Hepatocyte (in vitro differentiated cells): ENCODE measurements at places on chromosomes 13 and 19. TPM values are rescaled to one million over a fixed set of nuclear protein-coding genes. Genes with fewer than 3 reads are reported as not detected.
A peak's percentile ranks its signal among the peaks of the same experiment; 100 is the strongest.

DNA sequence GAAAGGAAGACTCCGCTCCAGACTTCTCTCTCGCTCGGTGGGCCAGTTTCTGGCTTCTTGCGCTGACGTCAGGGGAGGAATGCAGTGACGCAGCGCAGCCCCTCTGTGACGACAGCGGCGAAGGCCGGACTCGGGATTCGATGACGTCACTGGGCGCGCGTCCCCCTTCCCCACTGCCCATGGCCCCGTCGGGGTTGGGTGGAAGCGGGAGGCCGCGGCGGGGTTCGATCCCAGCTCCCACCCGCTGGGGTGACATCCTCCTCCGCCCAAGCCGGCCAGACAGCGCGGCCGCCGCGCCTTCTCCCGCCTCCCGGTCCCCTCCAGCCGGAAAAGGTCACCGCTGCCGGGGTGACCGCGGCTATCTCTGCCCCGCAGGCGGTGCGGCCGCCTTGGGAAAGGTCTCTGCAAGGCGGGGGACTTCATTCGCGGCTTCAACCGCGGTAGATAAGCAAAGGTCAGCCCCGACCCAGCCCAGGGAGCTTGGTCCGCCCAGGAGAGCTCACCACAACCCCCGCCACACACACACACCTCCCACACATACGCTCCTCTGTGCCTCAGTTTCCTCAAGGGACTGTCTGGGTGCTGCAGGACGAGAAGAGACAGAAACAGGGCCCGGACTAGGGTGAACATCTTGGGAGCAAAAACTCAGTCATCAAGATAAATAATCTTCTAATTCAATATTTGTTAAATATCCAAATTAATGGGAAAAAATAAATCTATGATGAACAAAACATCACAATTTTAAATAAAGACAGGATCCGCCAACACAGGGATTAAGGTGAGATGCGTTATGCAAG is 844 bp upstream of the RFX1 start:
- DNase-seq = peak; percentile 93
- peak overlapping the region; percentile 36 for H3K4me3 ChIP-seq
- H3K27me3 ChIP-seq = no peaks in the 10 kb centered on the region
- peak overlapping the region; percentile 97 for H3K27ac ChIP-seq
- H3K36me3 ChIP-seq = no peaks in the 10 kb centered on the region

DNA sequence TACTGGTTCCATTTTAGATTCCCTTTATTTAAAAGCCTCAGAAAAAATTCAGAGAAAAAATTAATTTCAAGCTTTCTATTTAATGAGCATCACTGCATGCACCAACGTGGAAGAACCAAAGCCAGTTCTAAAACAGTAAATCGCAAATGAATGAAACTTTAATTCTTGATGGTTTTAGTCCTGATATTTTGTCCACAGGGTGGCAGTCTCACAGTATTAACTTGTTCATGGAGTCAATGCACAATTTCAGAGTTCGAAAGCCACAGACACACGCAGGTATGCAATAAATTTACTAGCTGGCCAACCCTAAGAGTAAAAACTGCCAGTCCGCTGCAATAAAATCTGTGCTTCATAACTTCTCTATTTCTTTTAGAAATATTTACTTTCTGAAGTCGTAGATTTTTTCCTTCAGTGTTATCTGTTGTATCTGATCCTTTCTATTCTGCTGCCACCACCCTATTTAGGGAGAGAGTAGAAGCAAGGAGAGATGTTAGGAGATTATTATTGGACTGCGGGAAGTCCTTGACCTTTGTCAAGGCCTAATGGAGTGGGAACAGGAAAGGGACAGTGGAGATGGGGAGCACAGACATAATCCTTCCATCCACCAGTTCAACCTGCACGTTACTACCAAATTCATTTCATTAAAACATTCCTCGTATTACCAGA is 7.0 kb upstream of the WBP4 start:
- no peaks in the 10 kb centered on the region for H3K27me3 ChIP-seq
- H3K4me3 ChIP-seq = no peak overlapping the region
- peak; percentile 76 for DNase-seq
- H3K27ac ChIP-seq = peak overlapping the region; percentile 8
- H3K36me3 ChIP-seq = no peaks in the 10 kb centered on the region

- H3K4me1 ChIP-seq = no peaks in the 10 kb centered on the region
- no peaks in the 10 kb centered on the region for H3K36me3 ChIP-seq
- no peak overlapping the region for H3K27ac ChIP-seq
- H3K4me3 ChIP-seq = no peak overlapping the region
Measured at GRCh38 chr13:95176611-95177259, 124.5 kb downstream of the ABCC4 start.

Gene FPR3
- not detected in 2 replicates for polyA plus RNA-seq

Gene TUBA3C
- not detected in 2 replicates for polyA plus RNA-seq

DNA sequence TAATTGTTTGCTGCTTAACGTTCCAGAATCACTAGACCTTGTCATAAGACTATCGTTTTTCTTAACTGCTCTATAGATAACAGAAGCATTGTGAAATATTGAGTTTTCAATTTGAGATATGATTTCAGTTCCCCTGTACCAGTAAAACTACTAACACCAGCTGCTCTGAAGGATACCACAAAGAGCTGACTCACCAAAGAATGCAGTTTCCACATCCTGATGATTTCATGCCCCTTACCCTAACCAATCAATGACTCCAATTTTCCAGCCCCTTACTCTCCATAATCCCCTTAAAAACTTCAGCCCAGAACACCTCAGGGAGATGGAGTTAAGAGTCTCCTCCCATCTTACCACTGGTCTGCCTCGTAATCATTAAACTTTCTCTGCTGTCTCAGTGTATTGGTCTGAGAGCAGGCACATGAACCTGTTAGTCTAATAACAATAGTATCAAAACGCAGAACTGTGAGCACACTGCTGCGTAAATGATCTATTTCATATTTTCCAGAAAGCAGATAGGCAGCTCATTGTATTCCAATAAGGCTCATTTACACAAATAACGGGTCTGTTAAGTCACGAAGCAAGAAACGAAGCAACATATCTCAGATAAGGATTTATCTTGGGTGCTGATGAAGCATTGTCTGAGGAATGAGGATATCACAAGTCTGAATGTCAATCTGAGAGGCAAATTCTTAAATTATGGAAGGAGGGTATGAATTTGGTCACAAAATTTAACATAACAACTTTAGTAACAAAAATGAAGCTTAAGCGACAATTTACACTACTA is 14.1 kb upstream of the CCNA1 start:
- no peak for DNase-seq
- peaks cover 4% of the 10 kb centered on the region for H3K4me1 ChIP-seq
- no peak overlapping the region for H3K4me3 ChIP-seq
- H3K27me3 ChIP-seq = no peaks in the 10 kb centered on the region
- H3K27ac ChIP-seq = no peak overlapping the region

DNA sequence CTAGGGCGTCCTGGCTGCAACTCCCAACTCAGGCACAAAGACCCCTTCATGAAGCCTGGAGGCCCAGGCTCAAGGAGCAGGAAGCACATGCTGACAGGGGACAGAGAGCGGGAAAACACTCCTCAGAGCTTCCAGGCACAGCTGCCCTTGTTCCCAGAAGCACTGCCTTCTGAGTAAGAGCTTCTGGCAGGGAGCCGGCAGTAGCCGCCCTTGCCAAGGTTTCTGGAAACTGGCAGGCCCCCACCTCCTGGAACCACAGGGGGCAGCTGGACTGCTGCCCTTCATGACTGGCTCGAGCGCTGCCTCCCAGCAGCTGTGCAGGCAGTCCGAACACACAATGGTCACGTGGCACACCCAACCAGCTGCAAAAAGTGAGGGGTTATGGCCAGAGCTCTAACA is 33.6 kb upstream of the EPHX3 start:
- H3K36me3 ChIP-seq = no peaks in the 10 kb centered on the region
- peak overlapping the region; percentile 31 for H3K27ac ChIP-seq
- no peak overlapping the region for H3K4me3 ChIP-seq
- peak; percentile 67 for DNase-seq
- H3K27me3 ChIP-seq = no peaks in the 10 kb centered on the region

DNA sequence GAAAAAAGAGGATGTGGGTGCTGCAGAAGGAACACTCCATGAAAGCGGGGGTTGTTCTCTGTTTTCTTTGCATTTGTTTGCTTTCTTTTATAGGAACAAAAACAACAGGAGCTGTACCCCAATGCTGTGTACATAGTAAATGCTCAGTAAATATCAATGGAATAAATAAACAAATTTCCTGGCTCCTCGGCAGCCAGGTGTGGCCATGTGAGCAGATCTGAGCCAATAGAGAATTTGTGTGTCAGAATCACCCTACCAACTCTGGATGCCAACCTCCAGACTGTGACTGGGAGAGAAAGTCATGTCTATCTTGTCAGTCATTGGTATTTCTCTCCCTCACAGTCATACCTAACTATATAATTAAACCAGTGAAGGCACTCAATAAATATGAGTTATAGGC is 10.6 kb upstream of the CLPP start:
- no peak for DNase-seq
- H3K27me3 ChIP-seq = no peaks in the 10 kb centered on the region

Gene RSPH6A
- not detected in 2 replicates for polyA plus RNA-seq

- no peaks in the 10 kb centered on the region for H3K4me1 ChIP-seq
- H3K4me3 ChIP-seq = no peak overlapping the region
Measured at GRCh38 chr13:77786695-77787287, 89.3 kb downstream of the SLAIN1 start.

- H3K36me3 ChIP-seq = no peaks in the 10 kb centered on the region
- H3K27ac ChIP-seq = no peak overlapping the region
- DNase-seq = no peak
- H3K4me1 ChIP-seq = no peaks in the 10 kb centered on the region
Measured at GRCh38 chr19:51114087-51114729, 6.0 kb upstream of the CTU1 start.

DNA sequence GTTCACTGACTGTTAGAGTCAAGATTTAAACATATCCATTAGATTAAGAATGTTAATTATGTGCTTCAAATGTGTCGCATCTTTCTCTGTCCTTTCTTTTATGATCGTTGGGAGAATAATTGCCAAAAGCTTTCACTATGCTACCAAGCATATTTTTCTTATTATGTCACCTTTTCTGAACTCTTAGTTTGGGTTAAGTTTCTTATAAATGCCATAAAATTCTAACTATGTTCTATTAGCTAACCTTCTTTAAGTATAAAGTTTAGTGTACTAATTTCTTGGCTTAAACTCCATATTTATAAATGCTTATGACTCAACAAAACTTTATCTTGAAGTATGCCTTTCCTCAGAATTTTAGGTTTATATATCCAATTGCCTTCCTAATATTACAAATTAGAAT is 1759.4 kb downstream of the PCDH9 start:
- no peaks in the 10 kb centered on the region for H3K27me3 ChIP-seq
- DNase-seq = no peak
- H3K4me1 ChIP-seq = peaks cover 7% of the 10 kb centered on the region
- no peak overlapping the region for H3K27ac ChIP-seq

Gene PCDH17
- polyA plus RNA-seq = 3.2 and 3.5 TPM in 2 replicates

Gene SERP2
- polyA plus RNA-seq = 7.7 and 7.9 TPM in 2 replicates

GRCh38 chr19:54199401-54199800 is 1.3 kb upstream of the RPS9 start:
- peaks cover 4% of the 10 kb centered on the region for H3K36me3 ChIP-seq
- no peak overlapping the region for H3K4me3 ChIP-seq
- DNase-seq = no peak
- H3K27ac ChIP-seq = peak overlapping the region; percentile 97
- H3K27me3 ChIP-seq = no peaks in the 10 kb centered on the region

GRCh38 chr13:95480131-95480545 is 72.4 kb upstream of the CLDN10 start:
- no peak overlapping the region for H3K4me3 ChIP-seq
- no peaks in the 10 kb centered on the region for H3K4me1 ChIP-seq
- no peak overlapping the region for H3K27ac ChIP-seq
- H3K27me3 ChIP-seq = no peaks in the 10 kb centered on the region
- H3K36me3 ChIP-seq = no peaks in the 10 kb centered on the region
- no peak for DNase-seq

Gene SOX21
- 0.17 and 0.65 TPM in 2 replicates for polyA plus RNA-seq

- H3K27ac ChIP-seq = no peak overlapping the region
- no peak overlapping the region for H3K4me3 ChIP-seq
- DNase-seq = no peak
- H3K36me3 ChIP-seq = no peaks in the 10 kb centered on the region
Measured at GRCh38 chr19:42248270-42249148, 6.1 kb upstream of the GSK3A start.

DNA sequence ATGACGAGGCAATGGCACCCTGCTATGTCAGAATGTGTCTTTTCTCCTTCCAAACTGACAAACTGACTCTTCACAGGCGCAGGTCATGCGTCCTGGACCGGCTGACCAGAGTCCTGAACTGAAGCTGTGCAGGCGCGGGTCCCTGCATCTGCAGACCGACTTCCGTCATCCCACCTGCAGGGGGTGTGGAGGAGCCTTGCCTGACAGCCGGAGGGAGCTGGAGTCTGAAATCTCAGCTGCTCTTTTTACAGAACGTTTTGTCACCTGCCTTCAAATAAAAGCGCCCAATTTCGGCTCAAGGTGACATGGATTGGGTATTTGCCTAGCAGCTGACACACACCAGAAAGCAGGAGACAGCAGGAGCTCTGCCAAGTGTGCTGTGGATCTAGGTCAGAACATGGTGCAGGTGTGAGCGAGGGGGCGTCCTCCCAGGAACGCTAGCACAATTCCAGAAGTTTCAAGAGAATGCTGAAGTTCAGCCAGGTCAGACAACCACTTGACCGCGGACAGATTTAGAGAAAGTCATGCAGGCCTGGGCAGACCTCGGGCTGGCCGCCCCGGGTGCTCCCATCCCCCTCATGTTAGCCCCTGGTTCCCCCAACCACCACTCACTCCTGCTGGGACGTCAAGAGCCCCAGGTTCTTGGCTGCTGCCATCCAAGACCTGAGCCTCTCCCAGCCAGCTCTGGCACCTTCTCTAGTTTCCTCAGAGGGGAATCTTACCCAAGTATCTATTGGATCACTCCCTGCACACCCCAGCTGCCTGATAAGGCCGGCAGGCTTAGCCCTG is 32.8 kb downstream of the ELL start:
- no peak overlapping the region for H3K4me3 ChIP-seq
- peak; percentile 77 for DNase-seq
- H3K4me1 ChIP-seq = peaks cover 18% of the 10 kb centered on the region
- H3K36me3 ChIP-seq = no peaks in the 10 kb centered on the region
- H3K27ac ChIP-seq = no peak overlapping the region
- H3K27me3 ChIP-seq = no peaks in the 10 kb centered on the region

- peak overlapping the region; percentile 90 for H3K27ac ChIP-seq
- peaks cover 20% of the 10 kb centered on the region for H3K4me1 ChIP-seq
- H3K4me3 ChIP-seq = no peak overlapping the region
- H3K36me3 ChIP-seq = no peaks in the 10 kb centered on the region
Measured at GRCh38 chr19:39428283-39429112, 7.3 kb downstream of the RPS16 start.

DNA sequence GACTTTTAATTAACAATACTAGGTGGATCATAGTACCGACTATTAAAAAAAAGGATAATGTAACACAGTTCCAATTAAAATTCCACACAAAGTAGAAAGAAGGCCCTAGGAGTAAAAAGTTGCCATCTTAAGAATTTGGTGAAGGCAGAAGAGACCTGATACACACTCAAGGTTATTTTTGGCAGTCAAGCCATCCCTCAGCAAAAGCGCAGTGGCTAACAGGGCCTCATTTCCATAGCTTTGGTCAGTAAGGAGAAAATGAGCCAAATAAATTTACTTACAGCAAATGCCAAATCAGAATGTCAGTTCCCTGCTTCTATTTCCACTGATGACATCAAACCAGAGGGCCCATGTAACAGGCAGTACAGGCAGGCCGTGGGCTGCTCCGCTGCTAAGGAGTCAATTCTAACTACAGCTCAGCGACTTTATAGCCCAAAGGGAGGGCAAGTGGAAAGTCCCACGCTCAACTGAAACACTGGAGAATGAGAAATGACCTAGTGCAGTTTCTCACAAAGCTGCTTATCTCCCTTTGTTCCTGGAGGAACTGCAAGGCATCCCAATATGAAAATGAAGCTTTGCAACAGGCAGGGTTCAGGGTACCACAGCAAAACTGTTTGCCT is 6.3 kb downstream of the ARGLU1 start:
- no peak overlapping the region for H3K4me3 ChIP-seq
- DNase-seq = peak; percentile 27
- no peaks in the 10 kb centered on the region for H3K27me3 ChIP-seq
- peaks cover 39% of the 10 kb centered on the region for H3K4me1 ChIP-seq
- no peak overlapping the region for H3K27ac ChIP-seq

Gene NLRP9
- not detected in 2 replicates for polyA plus RNA-seq
